ENCODE measurements at places on chromosomes 5 and 9.

DNA sequence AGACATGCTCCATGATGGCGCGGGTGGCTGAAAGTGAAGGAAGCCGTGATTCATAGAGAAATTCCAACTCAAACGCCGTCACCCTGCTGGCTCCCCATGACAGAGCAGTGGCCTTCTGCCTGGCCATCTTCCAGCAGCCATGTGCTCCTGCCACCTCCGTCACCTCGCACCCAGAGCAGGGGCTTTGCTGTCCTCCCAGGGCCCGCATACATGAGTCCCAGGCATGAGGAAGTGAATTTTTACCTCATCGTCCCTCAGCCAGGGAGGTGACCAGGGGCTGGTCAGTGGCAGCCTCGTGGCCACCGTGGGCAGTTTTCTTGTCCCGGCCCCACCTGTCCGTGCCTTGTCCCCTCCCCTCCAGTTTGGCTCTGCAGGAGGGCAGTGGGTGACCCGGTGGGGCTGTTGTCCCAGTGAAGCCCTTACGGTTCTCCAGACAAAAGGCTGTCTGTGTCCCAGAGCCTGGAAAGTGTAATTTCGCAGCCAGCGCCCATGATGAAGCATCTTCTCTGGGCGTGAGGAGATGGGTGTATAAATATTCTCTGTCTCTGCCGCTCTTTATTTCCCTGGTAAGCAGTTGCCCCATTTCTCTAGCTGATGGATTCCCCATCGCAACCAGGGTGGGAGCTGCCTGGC is 124.0 kb upstream of the LMX1B start:
- DNase-seq, result no peak

DNA sequence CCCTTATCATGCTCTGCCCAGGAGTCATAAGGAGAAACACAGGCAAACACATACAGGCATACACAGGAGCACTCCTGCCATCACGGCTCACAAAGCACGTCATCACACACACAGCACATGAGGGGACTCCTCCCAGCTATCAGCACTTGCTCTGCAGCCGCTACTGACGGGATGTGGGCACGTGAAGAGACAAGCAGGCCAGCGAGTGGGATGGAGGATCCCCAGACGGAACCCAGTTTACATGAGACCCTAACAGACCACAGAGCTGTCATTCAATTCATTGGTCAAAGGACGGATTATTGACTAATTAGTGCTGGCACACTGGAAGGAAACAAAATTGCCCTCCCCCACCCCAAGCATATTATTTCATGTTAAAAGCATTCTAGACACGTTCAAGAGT is 53.6 kb downstream of the SEMA4D start:
- no peak for DNase-seq

- no peak for DNase-seq
These were observed 1.5 kb downstream of the CDC20B start for GRCh38 chr5:55171471-55171870.

DNA sequence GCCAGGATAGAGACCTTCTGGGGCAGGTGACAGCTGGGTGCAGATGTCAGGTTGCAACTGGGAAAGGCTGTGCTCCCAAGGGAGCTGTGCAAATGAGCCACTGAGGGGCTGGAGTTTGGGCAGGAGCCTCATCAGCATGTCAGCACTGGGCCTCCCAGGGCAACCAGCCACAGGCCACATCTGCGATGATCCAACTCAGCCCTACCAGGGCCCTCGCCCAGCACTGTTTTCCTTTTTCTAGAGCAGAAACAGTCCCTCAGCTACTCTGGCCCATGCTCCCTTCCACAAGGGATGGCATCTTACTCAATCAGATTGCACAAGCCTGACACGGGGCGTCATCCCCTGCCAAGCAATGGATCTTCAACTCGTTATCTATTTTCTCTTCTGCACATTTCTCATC is 24.8 kb downstream of the NIPAL4 start:
- no peak for DNase-seq

DNA sequence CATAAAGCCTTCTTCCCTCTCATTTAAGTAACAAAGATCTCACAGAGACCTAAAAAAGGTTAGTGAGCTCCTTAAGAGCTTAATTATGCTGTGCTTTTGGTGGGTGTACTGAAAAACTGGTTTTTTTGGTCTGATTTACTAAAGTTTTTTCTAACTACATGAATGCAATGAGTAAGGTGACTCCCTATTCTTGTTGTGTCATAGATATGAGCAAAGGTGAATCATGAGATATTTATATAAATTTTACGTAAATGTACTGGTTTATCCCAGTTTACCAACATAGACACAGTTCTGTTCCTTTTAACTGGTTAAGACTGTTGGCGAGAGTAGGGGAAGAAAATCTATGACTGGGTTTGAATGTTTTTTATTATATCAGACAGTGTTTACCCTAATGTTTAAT is 250.5 kb downstream of the NR2F1-AS1 start:
- DNase-seq, result no peak

GRCh38 chr5:103582364-103582763 is 19.8 kb upstream of the NUDT12 start:
- no peak for DNase-seq

DNA sequence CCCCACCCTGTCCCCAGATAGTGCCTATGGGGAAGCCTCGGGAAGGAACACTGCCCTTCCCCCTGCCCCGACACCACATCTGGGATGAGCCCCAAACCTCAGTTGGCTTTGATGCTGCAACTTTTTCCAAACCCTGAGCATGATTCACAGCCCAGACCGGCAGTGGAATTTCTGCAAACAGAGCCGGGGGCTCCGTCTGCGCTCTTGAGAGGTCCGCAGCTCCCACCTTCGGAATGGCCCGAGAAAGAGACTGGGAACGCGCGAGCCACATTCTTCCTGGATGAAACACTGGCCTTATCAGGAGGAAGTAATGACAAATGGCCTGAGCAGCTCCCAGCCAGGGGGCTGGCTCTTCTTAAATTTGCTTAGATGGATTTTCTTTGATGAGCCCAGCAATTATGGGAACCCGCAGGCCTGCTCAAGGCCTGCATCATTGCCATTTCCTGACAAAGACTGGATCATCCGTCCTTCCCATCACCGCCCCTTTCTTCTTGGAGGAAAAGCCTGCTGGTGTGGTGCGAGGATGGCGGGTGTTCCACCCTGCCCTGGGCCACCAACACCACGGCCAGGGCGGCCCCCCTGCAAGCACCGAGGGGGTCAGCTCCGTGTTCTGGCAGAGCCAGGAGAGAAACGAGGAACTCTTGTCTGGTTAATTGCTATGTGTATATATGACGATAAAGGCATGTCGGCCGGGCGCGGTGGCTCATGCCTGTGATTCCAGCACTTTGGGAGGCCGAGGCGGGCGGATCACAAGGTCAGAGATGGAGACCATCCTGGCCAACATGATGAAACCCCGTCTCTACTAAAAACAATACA is 38.8 kb upstream of the COL5A1 start:
- DNase-seq, result no peak

GRCh38 chr5:35136386-35136785 is 88.6 kb upstream of the AGXT2 start:
- DNase-seq, result no peak

- DNase-seq, result no peak
These were observed 50.8 kb downstream of the F2R start for GRCh38 chr5:76766746-76767145.

- no peak for DNase-seq
These were observed 58.5 kb downstream of the MLANA start for GRCh38 chr9:5949103-5949699.

DNA sequence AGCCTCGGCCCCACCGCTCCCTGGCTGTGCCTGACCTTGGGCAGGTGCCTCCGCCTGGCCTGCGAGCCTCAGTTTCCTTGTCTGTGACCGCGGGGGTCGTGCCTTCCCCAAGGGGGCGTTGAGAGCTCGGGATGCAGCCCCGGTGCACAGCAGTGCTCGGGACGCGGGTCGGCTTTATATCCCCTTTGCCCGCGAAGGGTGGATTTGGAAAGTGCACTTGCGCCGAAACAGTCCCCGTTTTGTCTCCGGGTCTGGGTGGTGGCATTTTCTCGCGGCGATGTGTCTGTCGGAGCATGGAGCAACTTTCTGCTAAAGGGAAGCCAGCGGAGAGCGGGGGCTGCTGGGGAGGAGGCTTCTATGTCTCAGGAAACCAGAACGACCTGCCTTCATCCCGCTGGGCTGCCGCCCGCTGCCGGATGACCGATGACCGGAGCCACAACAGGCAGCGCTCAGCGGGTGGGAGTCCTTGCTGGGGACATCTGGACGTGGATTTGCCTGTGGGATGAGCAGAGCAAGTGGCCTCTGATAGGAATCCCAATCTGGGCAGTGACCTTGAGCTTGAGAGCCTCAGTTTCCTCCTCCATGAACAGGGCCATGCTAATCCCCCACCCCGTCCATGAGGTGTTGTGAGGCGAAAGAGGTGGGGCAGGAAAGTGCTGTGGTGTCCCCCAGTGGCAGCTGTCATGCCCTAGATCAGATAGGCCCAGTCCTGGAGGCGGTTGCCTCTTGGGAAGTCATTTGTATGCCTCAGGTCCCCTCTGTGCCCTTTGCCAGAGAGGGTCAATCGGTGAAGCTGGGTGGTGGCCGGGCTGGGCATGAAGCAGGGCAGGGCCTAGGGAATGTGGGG is 651 bp downstream of the HRH2 start:
- no peak for DNase-seq

- DNase-seq, result no peak
These were observed 384.4 kb downstream of the TMEM167A start for GRCh38 chr5:82692826-82693225.

GRCh38 chr9:22210936-22211335 is 201.8 kb upstream of the CDKN2B start:
- no peak for DNase-seq

GRCh38 chr9:129557192-129558036 is 63.5 kb downstream of the C9orf50 start:
- no peak for DNase-seq

GRCh38 chr9:33255471-33255870 is 9.0 kb downstream of the BAG1 start:
- DNase-seq, result no peak

GRCh38 chr5:2263763-2264162 is 381.0 kb upstream of the IRX4 start:
- no peak for DNase-seq

DNA sequence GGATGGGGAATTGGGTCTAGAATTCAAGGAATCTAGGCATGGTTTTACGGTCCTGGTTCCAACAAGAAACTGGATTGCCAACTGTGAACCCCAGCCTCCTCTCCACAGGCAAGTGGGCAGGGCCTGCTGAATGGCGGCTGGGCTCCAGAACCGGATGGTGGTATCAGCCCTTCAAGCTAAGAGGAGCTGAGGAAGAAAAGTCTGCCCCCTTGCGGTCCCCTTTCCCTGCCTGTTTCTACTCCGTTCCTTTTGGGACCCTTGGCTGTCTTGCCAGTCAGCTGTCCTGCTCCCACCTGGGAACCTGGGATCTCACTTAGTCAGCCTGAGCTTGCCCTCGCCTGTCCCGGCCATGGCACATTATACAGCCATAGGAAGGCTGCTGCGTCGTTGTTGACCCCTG is 234.4 kb upstream of the DAPK1 start:
- no peak for DNase-seq

DNA sequence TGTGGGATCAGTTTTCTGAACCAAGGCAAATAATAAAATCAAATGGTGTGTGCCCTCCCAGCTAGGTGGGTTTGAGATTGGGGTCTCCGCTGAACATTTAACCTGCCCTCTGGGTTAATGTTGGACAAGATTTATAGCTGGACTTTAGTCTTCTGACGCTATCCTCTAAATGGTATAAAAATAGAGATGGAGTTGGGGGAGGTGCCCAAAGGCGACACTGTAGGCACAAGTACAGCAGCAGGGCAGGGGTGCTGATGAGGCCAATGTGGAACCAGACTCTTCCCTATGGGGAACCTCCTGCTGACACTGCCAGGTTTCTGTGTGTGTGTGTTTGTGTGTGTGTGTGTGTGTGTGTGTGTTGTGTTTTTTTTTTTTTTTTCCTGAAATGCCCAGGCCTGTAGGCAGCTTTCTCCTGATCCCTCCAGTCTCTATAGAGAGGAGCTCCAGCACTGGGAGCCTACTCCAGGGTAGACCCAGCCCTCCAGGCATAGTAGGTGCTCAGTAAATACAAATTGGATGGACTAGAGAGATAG is 37.9 kb downstream of the PCDH1 start:
- DNase-seq, result no peak

GRCh38 chr5:83632874-83633273 is 87.8 kb downstream of the HAPLN1 start:
- DNase-seq, result no peak

DNA sequence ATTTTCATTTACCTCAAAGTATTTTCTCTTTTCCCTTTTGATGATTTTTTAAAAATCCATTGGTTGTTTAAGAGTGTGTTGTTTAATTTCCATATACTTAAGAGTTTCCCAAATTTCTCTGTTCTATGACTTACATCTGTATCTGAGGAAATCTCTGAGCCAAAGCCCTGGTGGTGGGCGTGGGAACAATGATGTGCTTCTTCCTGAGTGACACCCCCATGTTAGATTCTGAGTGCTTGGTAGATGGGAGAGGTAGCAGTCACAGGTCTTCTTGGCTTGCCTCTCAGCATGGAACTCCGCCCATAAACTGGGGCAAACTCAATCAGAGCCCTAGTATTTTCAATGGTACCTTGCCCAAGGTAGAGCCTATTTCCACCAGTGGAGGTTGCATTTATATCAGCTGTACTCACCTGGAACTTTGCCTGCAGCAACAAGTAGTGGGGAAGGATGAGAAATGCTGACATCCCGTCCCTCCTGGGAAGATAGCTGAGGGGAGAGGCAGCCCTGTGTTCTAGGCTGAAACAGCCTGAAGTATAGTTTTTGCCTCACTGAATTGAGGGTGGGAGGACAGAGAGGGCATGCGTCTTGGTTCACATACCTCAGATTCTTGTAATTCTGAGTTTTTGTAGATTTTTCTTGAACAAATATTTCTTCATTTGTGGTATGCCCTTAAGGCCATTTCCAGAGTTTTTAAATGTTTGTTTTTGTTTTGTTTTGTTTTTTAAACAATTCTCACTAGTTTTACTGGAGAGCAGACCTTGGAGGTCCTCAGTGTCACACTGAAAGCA is 26.4 kb downstream of the C9orf43 start:
- DNase-seq, result no peak

DNA sequence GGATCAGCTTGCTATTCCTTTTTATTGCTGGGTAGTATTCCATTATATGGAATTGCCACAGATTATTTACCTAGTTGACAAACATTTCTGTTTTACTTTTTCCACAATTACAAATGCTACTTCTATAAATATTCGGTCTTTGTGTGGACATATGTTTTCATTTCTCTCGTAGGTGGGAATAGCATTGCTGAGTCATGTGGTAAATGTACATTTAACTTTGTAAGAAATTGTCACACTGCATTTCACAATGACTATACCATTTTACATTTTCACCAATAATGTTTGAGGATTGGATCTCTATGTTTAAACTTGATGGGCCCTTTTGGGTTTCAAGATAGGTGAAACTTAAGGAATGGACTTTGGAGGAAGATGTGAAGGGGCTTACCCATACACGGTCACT is 19.7 kb downstream of the RAI14 start:
- no peak for DNase-seq

- DNase-seq, result no peak
These were observed 94.1 kb downstream of the RXRA start for GRCh38 chr9:134420281-134420845.

GRCh38 chr5:141681695-141682641 is at the start of gene ARAP3:
Gene ARAP3, minus strand, starts transcription at chr5:141682230. Its CDS starts 1,744 bp downstream, at chr5:141680486.
- DNase-seq, result no peak

DNA sequence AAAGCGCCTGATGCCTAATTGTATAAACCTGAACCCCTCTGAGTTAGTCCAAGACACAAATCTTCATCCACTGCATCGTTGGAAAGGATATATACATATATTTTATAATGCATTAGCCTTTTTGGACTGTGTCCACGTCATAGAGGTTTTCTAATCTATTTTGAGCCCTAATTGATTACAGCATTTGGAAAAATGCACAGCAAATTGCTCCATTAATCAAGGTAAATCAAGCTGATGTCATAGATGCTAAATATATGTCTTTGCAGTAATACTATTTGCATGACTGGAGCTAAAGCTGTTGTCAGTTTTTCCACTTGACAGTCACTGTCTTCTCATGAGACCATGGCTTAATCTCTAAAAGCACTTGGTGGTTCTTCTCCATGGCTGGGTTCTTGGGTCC is 483.5 kb upstream of the TNC start:
- DNase-seq, result no peak

Measured in cortex of kidney (tissue), 1 donor.